ELR (cell line): ENCODE measurements at places on chromosomes 6 and 20.
A peak's percentile ranks its signal among the peaks of the same experiment; 100 is the strongest.

DNA sequence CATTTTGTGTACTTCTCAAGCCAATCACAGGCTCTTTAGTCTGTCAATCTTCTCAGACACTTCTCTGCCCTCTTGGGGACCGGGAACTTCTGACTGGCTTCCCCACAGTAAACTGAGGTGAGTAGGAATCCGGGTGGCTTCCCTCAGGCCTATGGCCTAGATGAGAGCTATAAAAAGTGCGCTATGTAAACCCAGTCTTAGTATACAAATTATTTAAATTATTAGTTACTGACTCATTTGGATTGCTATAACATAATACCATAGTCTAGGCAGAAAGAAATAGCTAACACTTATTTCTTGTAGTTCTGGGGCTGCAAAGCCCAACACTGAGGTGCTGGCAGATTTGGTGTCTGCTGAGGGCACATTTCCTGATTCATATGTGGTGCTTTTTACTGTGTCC is 109.2 kb upstream of the MCHR2 start:
- DNase-seq = peak; percentile 19

DNA sequence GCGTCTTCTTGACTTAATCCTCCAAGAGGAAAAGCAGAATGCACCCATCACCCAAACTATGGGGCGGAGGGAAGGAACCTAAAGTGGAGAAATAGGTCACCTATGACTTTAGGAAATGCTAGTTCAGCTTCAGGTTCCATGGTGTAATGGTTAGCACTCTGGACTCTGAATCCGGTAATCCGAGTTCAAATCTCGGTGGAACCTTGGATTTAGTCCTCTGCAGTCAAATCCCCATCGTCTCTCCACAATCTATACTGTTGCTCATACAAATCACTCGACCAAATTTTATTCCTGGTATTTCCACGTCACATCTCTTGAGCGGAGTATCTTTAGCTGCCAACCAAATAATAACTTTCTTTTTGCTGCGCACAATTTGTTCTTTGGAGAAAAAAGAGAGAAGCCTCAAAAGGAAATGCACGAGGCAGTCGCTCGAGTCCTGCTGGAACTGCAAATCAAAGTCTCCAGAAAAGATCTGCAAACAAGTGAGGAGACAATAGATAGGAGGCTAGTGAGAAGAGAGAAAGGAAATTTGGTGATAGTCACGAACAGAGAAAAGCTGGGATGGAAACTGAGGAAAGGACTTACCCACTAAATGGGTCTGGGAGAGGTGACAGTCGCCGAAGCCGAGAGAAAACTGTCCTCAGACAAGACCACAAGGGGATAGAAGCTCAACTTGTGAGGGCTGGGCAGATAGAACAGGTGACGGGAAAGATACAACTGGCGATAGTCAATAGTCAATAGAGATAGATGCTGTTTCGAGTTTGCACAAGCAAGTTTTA is 16.6 kb downstream of the POM121L2 start:
- DNase-seq = peak; percentile 89

GRCh38 chr6:95084867-95085266 is 492.5 kb upstream of the MANEA start:
- DNase-seq = no peak

GRCh38 chr20:62669249-62669648 is 26.9 kb downstream of the SLCO4A1 start:
- DNase-seq = no peak

GRCh38 chr6:126738146-126738545 is 380.3 kb upstream of the RSPO3 start:
- no peak for DNase-seq

- DNase-seq = no peak
These were observed 8.1 kb upstream of the C20orf144 start for GRCh38 chr20:33653900-33654596.

- no peak for DNase-seq
These were observed 22.3 kb downstream of the FOXA2 start for GRCh38 chr20:22561965-22562577.

DNA sequence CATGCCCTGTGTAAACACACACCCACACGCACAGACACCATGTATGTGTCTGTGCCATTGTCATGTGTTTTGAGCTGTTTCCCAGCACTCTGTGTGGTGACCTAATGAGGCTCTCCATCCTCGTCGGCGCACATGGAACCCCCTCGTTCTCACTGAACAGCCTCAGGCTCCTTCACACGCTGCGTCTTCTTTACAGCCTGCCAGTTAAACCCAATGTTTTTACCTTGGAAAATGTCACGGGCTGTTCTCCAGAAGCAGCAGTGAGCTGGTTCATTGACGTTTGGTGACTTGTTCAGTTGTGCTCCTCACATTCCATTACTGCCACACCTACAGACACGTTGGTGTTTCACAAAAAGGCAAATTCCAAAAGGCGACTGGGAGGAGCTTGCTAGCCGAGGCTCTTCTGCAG is 201.0 kb upstream of the FOXQ1 start:
- no peak for DNase-seq

DNA sequence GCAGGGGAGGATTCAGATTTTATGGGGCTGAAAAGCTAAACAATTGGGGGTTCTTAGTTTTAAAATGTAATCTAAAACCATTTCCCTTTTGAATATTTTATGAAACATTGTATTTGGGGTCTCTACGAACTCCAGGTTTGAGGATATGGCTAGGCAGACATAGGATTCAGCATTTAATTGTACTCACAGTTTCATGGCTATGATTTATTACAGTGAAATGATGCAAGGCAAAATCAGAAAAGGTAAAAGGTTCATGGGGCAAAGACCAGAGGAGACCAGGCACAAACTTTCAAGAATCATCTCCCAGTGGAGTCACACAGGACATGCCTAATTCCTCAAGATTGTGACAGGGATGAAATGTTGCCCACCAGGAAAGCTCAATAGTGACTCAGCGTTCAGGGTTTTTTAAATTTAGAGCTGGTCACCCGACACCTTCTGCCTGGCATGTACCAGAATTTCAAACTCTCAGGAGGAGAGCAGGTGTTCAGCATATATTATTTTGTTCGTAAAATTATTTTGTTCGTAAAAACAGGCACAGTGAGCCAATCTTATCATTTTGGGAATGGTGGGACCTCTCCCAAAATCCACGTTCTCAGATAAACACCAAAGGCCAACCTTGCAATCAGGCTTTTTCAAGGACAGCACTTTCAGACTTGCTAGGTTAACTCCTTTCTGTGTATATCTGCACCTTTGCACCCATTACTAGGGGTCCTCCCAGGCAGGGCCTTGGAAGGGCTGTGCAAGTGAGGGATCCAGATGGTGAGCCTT is 270.3 kb downstream of the NKAIN2 start:
- no peak for DNase-seq

DNA sequence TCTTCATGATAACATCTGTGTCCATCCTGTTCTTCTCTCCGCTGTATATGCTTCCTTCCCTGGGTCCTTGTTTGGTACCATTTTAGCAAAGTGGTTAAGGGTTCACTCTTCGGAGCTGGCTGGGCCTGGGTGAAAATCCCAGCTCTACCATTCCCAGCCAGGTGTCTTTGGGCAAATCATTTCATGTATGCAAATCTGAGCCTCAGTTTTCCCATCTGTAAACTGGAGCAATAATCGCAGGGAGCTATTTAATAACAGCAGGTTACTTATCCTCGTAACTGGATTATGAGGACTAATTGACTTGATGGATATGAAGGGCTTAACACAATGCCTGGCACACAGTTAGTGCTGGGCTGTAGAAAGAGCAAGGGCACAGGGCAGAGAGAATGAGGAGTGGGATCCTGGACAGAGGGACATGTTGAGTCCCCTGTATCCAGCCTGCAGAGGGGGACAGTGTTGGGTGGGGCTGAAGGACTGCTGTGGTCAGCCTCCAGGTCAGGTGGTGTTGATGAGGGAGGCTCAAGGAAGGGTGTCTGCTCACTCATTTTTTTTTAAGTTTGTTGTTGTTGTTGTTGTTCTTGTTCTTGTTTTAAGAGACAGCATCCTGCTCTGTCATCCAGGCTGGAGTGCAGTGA is 44.3 kb upstream of the FAM83D start:
- no peak for DNase-seq

- DNase-seq = no peak
These were observed 129.0 kb downstream of the KIF16B start for GRCh38 chr20:16444057-16444777.

- peak; percentile 46 for DNase-seq
These were observed 3.4 kb upstream of the FKBP1A start for GRCh38 chr20:1396264-1396663.
